ENCODE measurements at places on chromosomes 16 and 17.
A peak's percentile ranks its signal among the peaks of the same experiment; 100 is the strongest.

DNA sequence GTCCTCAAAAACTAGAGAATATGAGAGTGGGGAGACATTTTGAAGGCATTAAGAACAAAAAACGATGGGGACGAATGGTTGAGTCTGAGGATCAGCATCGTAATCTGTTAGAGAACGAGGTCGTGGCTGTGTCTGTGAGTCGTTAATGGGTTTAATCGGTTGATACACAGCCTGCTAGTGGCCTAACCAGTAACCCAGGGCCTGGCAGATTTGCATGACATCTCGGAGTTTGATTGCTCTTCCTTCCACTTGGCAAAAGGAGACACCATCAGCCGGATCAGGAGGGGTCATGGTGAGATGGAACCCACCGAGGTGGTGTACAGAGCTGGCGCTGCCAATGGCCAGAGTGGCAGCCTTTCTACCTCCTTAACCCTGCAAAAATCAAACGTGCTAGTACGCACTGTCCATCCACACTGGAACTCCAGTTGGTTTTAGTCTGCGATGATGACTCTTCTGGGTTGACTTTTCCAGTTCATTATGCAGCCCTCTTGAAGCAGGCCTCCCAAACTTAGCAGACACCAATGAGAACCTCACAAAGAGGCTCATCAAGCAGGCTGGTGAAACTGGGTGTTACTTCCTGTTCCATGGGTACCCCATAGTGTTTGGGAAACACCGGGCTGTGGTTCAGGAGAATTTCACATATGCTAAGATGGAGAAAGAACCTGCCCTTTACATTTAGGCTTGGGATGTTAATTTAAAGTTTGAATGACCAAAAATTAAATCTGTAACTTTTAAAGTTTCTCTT is 4.1 kb downstream of the HS3ST3B1 start:
- peak; percentile 66 for DNase-seq

- no peak for DNase-seq
Measured at GRCh38 chr17:50551884-50552283, 4.9 kb downstream of the SPATA20 start.

DNA sequence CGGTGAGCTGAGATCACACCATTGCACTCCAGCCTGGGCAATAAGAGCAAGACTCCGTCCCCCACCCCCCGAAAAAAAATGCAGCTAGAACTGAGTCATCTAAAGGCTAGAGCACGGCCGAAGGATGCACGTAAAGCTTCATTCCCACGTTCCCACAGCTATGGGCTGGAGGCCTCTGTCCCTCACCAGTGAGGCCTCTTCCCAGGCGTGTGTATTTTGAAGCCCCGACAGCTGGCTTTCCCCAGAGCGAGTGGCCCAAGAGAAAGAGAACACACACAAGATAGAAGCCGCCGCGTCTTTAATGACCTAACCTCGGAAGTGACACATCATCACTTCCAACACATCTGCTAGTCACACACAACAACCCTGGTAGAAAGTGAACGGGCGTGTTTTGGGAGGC is 6.6 kb upstream of the KCTD5 start:
- DNase-seq: peak; percentile 41

- DNase-seq: no peak
Measured at GRCh38 chr17:58932956-58933355, 173.7 kb downstream of the TRIM37 start.

DNA sequence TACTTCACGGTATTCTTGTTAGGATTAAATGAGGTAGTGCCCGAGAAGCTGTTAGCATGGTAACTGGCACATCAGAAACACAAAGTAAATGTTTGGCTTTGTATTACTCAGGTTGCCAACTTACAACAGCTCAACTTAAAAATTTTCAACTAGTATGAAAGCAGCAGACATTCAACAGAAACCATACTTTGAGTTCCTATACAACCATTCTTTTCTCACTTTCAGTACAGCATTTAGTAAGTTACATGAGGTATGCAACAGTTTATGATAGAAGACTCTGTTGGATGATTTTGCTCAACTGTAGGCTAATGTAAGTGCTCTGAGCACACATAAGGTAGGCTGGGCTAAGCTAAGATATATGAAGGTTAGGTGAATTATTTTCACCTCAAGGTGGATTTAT is 7.7 kb downstream of the CENPN start:
- no peak for DNase-seq

DNA sequence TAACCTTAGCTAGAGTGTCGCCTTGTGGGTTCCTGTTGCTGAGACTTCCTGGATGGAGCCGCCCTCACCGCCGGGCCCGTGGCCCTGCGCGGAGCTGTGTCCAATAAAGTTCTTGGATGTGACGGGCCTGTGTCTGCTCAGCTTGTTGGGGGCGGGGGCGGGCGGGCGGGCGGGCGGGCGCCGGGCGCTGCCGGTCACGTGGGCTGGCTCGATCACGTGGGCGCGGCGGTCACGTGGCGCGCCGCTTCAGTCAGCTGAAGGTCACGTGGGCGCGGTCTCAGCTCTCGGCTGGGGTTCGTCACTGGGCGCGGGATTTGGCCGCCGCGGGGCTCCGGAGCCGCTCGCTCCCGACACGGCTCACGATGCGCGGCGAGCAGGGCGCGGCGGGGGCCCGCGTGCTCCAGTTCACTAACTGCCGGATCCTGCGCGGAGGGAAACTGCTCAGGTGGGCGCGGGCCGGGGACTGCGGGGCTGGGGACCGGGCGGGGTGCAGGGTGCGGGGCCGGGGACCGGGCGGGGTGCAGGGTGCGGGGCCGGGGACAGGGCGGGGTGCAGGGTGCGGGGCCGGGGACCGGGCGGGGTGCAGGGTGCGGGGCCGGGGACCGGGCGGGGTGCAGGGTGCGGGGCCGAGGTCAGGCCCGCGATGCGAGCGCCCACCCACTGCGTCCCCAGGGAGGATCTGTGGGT is at the start of gene AMDHD2:
Gene AMDHD2 (plus strand): TSS at position 275 of the 687 bp plus-strand sequence. CDS start 88 bp downstream, at position 363.
- DNase-seq: peak; percentile 85

DNA sequence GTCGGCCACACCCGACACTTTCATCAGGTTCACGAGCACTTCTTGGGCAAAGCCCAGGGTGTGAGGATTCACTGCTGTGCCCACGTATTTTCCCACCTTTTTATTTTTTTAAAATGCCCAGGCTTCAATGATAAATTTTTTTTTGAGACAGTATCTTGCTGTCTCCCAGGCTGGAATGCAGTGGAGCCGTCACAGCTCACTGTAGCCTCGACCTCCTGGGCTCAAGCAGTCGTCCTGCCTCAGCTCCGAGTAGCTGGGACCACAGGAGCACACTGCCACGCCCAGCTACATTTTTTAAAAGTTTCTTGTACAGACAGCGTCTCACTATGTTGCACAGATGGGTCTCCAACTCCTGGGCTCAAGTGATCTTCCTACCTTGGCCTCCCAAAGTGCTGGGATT is 17.8 kb downstream of the UTS2R start:
- no peak for DNase-seq

GRCh38 chr16:22322021-22322471 is 24.8 kb downstream of the POLR3E start:
- no peak for DNase-seq

Data from M059J (cell line).